IMR-90 (cell line): ENCODE measurements at places on chromosomes 6 and 20. TPM values are rescaled to one million over a fixed set of nuclear protein-coding genes. Genes with fewer than 3 reads are reported as not detected.

EPHA7 gene
- total RNA-seq: not detected in 2 replicates

BMP2 gene
- 0.18 and 0.28 TPM in 2 replicates for total RNA-seq

TCF15 gene
- not detected in 2 replicates for total RNA-seq

CRIP3 gene
- total RNA-seq: not detected in 2 replicates

NKX2-4 gene
- not detected in 2 replicates for total RNA-seq

BRD2 gene
- total RNA-seq: 75.8 and 99.5 TPM in 2 replicates

SLC22A1 gene
- total RNA-seq: 0.28 TPM in 1 of 2 replicates, not detected in the other

MEP1A gene
- not detected in 2 replicates for total RNA-seq

MAK gene
- total RNA-seq: under 0.01 TPM in 1 of 2 replicates, not detected in the other

NNAT gene
- total RNA-seq: 2.0 and 2.8 TPM in 2 replicates

COL9A3 gene
- total RNA-seq: 0.28 and 0.36 TPM in 2 replicates

NFKBIE gene
- 7.5 and 7.9 TPM in 2 replicates for total RNA-seq

OOEP gene
- not detected in 2 replicates for total RNA-seq

SIRPB1 gene
- 0.56 and 0.90 TPM in 2 replicates for total RNA-seq

ROMO1 gene
- total RNA-seq: 223 and 397 TPM in 2 replicates

C6orf132 gene
- 0.72 and 1.1 TPM in 2 replicates for total RNA-seq

BMP6 gene
- total RNA-seq: 0.18 and 0.28 TPM in 2 replicates

MARCKS gene
- total RNA-seq: 40.7 and 111 TPM in 2 replicates

BPIFA1 gene
- not detected in 2 replicates for total RNA-seq

HIVEP2 gene
- 11.1 and 11.3 TPM in 2 replicates for total RNA-seq

FHL5 gene
- total RNA-seq: not detected in 2 replicates

FOXF2 gene
- total RNA-seq: 2.5 TPM in 2 replicates

LYRM4 gene
- total RNA-seq: 11.5 and 16.1 TPM in 2 replicates

LCA5 gene
- total RNA-seq: 2.0 and 3.3 TPM in 2 replicates

TUBE1 gene
- total RNA-seq: 8.6 and 10.0 TPM in 2 replicates

WFDC8 gene
- total RNA-seq: not detected in 2 replicates
